Heart left ventricle (tissue), 16 donors: ENCODE measurements at places on chromosomes 7 and 10. TPM values are rescaled to one million over a fixed set of nuclear protein-coding genes. Genes with fewer than 3 reads are reported as not detected.

DNA sequence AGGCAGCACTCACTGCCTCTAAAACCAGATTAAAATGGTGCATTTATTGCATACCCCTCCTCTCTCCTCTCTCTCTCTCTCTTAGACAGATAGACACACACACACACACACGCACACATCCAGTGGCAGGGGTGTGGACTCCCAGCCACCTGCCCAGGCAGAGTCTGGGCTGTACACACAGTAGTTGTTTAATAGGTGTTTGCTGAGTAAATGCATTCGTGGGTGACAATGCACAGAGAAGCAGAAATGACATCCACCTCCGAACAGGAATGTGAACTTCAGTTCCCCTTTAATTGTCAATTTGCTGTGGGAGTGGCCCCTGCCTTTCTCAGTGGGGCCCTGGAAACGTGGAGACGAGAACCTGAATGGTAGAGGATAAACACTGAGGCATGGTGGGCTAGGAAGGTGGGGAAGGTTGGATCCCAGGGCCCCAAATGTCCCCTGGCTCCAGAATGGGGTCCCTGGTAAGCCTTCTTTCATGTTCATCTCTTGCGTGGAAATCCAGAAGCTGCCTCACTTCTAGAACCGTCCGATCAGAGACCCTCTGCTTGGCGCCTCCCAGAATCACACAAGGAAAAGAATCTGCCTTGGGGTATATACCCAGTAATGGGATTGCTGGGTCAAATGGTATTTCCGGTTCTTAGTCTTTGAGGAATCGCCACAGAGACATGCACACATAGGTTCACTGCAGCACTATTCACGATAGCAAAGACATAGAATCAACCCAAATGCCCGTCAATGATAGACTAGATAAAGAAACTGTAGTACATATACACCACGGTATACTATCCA, 58.5 kb upstream of the ECHDC3 start:
- no peak for DNase-seq

GRCh38 chr7:65924193-65924592, 51.3 kb downstream of the VKORC1L1 start:
- DNase-seq, result no peak

DNA sequence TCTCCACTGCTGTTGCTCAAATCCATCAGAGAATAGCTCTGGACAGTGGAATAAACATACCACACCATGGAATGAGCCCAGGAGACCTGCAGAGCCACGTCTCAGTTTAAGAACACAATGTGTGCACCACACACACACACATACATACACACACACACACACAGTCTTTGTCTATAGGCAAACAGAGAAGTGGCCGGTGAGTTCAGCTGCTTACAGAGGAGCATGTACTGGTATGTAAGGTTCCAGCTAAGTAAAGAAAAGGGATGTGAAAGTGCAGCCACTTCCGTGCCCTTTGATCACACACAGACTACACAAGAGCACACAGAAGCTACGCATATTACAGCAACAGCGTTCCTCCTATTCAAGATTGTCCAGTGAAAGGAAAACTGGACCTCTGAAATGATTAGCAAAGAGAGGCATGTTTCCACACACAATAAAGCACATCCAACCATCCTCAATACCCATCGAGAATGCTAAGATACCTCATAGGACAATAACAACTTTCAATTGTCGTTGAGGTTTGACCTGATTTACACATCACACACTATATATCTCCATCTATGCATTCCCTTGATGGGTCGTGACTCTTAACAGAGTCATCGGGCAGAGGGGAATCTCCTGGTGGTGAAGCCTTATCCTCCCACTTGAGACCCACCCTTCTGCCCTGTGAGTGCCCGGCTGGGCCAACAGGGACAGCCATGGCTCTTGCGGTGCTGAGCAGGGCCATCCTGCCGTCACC, 23.6 kb downstream of the SLC35B4 start:
- DNase-seq, result peak; percentile 30

- no peak for DNase-seq
These were observed 19.6 kb downstream of the ARL4A start for GRCh38 chr7:12706900-12707536.

DNA sequence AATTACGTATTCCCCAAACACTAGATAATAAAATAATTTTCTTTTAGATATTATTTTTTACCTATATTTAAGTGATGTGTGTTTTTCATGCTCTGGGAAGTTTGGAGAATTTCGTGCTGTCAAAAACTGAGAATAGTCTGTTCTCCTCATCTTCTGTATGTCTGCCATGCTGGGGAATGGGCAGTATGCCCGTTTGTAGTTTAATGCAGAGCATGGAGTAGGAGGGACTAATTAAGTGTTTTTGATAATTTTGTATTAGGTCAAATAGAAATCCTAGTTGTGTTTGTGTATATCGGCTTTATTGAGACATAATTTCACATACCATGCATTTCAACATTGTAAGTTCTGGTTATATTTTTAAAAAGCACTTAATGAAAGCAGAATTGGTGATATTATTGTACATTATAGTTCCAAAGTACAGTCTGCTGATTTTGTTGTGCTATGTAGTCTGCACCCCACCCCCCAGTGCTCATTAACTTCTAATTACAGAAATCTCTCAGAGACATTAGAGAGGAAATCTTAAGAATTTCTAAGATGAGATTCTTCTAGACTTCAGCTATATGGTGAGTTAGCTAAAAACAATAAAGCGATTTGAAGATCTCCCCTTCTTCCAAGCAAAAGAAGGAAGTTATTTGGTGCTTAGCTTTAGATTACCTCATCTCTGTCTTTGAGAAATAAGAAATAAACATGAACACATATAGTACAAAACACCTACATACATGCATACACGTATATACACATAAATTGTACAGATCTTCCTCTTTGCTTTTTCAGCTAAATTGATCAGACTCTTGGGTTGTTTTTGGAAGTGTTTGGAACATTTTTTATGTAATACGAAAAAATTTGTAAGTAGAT, 22.2 kb downstream of the ZRANB1 start:
- DNase-seq, result no peak

- DNase-seq, result no peak
These were observed 23.0 kb upstream of the ING3 start for GRCh38 chr7:120927454-120928103.

GRCh38 chr7:127514499-127514898, 70.9 kb downstream of the GCC1 start:
- DNase-seq, result no peak

DNA sequence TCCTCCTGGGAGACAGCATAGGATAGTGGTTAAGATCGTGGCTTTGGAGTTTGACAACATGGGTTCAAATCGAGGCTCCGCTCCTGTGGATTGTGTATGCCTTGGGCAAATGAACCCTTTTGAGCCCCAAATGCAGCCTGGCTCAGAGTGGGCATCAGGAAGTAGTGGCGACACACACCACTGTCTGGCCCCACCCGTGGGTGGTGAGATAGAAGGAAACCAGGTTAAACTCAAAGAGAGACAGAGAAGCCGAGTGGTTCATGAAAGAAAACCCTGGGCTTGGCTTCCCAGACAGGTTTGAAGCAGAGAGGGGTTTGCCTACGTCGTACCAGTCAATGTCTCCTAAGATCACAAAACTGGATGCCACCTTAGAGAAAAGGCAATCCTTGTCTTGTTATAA, 57.7 kb downstream of the PRTFDC1 start:
- no peak for DNase-seq

DNA sequence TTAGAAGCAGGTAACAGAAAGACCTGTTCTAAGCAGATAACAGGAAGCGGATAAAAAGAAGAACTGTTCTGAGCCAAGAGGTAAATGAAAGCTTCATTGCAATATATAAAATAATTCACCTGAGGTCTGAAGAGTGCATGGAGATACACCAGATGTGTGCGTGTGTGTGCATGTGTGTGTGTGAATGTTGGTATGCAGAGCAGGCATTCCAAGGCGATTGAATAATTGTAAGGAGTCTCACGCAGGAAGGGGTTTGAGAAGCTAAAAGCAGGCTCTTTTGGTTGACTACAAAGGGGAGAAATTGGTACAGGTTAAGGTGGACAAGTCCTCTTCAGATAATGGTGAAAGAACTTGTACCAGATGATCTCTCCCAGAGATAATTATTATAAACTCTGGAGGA, 450.6 kb downstream of the DNAJB9 start:
- DNase-seq, result no peak

DNA sequence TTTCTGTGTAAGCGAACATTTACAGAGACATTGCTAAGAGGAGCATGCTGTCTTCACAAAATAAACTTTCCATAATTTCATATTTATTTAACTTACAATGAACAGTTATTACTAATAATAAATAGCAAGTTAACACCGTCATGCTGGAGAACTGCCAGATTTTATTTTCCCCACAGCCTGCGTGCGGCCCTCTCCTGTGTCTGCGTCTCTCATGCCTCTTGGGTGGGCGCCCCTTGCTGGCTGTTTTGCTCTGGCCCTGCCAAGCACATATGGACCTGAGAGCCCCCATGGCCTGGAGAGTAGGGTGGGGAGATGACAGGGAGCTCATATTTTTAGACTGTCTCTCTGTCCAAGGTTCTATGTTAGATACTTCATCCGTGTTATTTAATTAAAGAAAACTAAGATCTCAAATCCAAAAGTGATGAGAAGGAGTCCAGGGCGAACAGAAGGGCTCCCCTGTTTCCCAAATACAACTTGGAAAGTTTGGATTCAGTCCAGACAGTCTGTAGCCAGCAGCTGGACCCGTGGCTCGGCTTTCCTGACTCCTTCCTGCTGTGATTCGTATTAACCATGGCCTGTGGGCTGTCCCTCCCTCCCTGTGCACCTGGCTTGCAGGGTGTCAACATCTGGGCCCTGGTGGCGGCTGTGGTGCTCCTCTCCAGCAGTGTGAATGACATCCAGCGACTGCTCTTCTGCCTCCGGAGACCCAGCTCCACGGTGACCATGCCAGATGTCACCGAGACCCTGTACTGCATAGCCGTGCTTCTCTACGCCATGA, 20.5 kb downstream of the FBH1 start:
- DNase-seq, result no peak

DNA sequence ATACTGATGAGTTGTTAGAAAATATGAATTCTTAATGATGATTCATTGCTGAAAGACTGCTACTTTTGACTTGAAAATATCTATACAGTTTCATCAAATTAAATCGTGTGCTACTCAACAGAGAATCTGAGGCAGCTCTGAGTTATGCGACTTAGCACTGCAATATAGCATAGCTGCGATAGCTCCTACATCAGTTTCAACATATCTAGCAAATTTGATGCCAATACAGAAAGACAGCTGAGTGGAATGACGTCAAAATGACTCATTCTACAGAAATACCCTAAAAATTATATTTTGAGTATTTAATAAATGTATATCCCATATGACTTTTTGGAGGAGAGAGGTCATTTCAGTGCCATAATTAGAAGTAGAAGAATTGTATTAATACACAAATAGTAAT, 1.1 kb upstream of the TARP start:
- no peak for DNase-seq

DNA sequence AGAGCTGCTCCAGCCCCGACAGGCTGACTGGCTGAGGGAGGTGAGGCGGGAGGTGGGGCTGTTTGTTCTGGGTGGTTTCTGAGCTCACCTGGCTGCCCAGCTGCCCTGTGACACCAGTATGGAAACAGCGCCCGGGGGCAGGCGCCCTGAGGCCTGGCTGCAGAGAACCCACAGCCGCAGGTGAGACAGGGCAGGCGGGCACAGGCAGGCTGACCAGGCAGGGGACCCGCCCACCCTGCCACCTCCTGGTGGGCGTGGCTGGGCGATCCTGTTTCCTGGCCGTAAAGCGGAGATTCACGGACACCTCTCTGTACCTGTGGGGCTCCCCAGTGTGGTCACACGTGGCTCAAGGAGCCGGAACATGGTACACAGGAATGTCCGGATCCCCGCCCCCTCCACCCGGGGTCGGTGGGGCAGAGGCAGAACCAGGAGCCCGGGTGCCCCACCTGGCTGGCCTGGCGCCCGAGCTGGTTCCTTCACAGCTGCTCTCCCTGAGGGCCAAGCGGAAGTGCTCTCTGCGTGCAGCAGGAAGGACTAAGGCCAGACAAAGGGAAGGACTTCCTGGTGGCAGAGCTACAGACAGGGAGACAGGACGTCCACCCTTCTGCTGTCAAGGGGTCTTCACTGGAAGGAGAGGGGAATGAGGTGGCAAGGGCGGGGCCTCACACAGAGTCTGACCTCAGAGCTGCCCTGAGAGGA, 3.9 kb downstream of the MICALL2 start:
- DNase-seq, result peak; percentile 46

GRCh38 chr7:8528311-8528710, 94.9 kb downstream of the NXPH1 start:
- no peak for DNase-seq

- DNase-seq, result no peak
These were observed 2.3 kb upstream of the GIMAP8 start for GRCh38 chr7:150447966-150448788.

LIPK gene
- not detected for polyA plus RNA-seq

BLNK gene
- 0.80 TPM for polyA plus RNA-seq

ZNF488 gene
- polyA plus RNA-seq, result 0.07 TPM

VAX1 gene
- polyA plus RNA-seq, result not detected

CYP2C19 gene
- polyA plus RNA-seq, result not detected
